ENCODE measurements at places on chromosomes 1 and 21. TPM values are rescaled to one million over a fixed set of nuclear protein-coding genes. Genes with fewer than 3 reads are reported as not detected.
A peak's percentile ranks its signal among the peaks of the same experiment; 100 is the strongest.

CR1L gene
- not detected for polyA plus RNA-seq

SFN gene
- 0.14 TPM for polyA plus RNA-seq

SPRR1B gene
- polyA plus RNA-seq, result not detected

LCE2A gene
- polyA plus RNA-seq, result not detected

NR1I3 gene
- polyA plus RNA-seq, result not detected

- no peaks in the 10 kb centered on the region for H3K36me3 ChIP-seq
- DNase-seq, result peak; percentile 66
- H3K4me3 ChIP-seq, result peak overlapping the region; percentile 40
- peaks cover 18% of the 10 kb centered on the region for H3K4me1 ChIP-seq
Observed at GRCh38 chr1:243473227-243474135, 217.6 kb downstream of the SDCCAG8 start.

DNA sequence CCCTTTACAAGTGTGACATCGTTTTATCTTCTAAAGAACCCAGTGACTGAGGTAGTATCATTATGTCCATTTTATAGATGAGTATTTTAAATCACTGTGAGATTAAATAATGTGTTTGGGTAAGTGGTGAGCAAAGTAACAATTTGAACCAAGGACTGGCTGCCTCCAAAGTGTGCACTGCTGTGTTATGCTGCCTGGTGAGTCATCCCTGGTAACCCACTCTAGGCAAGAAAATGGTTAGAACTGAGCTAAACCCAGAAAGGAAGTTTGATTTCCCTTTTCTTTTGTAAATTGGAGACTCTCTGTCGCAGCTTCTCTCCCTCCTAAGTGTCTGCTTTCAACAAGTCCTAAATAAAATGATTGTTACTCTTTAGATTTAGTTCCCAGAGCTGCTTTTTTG, 342.8 kb upstream of the KAZN start:
- H3K27me3 ChIP-seq, result no peaks in the 10 kb centered on the region
- no peaks in the 10 kb centered on the region for H3K4me1 ChIP-seq
- H3K36me3 ChIP-seq, result no peaks in the 10 kb centered on the region
- no peak for DNase-seq
- no peak overlapping the region for H3K4me3 ChIP-seq

GRCh38 chr21:22710721-22711120, 1712.5 kb downstream of the NCAM2 start:
- no peak overlapping the region for H3K4me3 ChIP-seq
- no peaks in the 10 kb centered on the region for H3K27me3 ChIP-seq
- DNase-seq, result peak; percentile 90
- H3K4me1 ChIP-seq, result peaks cover 30% of the 10 kb centered on the region

DNA sequence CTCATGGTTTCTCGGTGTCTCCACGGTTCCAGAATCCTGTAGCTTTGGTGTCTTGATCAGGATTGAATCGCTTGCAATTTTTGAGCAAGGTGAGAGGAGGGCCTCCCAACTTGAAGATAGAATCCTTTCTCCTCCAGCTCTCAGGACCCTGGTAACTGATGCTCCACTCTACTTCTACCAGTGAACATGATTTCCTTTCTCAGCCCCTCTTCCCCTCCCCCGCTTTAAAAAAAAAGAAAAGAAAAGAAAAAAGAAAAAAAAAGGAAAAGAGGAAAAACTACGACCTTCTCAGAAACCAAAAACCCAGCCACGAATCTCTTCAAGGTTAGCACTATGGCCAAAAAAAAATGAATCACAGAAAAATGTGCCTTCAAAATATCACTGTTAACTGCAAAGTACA, 1.2 kb downstream of the ARHGEF11 start:
- no peak for DNase-seq
- H3K27me3 ChIP-seq, result no peaks in the 10 kb centered on the region
- H3K27ac ChIP-seq, result no peak overlapping the region
- no peaks in the 10 kb centered on the region for H3K36me3 ChIP-seq
- peaks cover 35% of the 10 kb centered on the region for H3K4me1 ChIP-seq
- H3K4me3 ChIP-seq, result peak overlapping the region; percentile 59

- H3K4me1 ChIP-seq, result no peaks in the 10 kb centered on the region
- H3K36me3 ChIP-seq, result no peaks in the 10 kb centered on the region
- DNase-seq, result no peak
- no peaks in the 10 kb centered on the region for H3K27me3 ChIP-seq
- H3K27ac ChIP-seq, result no peak overlapping the region
Observed at GRCh38 chr1:41762777-41763176, 155.9 kb downstream of the HIVEP3 start.

- H3K27me3 ChIP-seq, result no peaks in the 10 kb centered on the region
- H3K36me3 ChIP-seq, result no peaks in the 10 kb centered on the region
- peaks cover 5% of the 10 kb centered on the region for H3K4me1 ChIP-seq
- H3K27ac ChIP-seq, result no peak overlapping the region
- H3K4me3 ChIP-seq, result no peak overlapping the region
Observed at GRCh38 chr1:232621050-232621449, 8.9 kb downstream of the SIPA1L2 start.

GRCh38 chr1:116933606-116934515, 24.1 kb downstream of the PTGFRN start:
- no peaks in the 10 kb centered on the region for H3K27me3 ChIP-seq
- H3K4me3 ChIP-seq, result no peak overlapping the region
- no peak overlapping the region for H3K27ac ChIP-seq
- H3K4me1 ChIP-seq, result no peaks in the 10 kb centered on the region

- H3K27ac ChIP-seq, result no peak overlapping the region
- H3K4me3 ChIP-seq, result no peak overlapping the region
- H3K36me3 ChIP-seq, result no peaks in the 10 kb centered on the region
- no peaks in the 10 kb centered on the region for H3K4me1 ChIP-seq
Observed at GRCh38 chr21:42745511-42746239, 92.3 kb downstream of the PDE9A start.

GRCh38 chr21:38307771-38308531, 51.2 kb downstream of the KCNJ15 start:
- no peak overlapping the region for H3K27ac ChIP-seq
- no peaks in the 10 kb centered on the region for H3K36me3 ChIP-seq
- peaks cover 25% of the 10 kb centered on the region for H3K4me1 ChIP-seq
- H3K4me3 ChIP-seq, result no peak overlapping the region
- DNase-seq, result no peak

DNA sequence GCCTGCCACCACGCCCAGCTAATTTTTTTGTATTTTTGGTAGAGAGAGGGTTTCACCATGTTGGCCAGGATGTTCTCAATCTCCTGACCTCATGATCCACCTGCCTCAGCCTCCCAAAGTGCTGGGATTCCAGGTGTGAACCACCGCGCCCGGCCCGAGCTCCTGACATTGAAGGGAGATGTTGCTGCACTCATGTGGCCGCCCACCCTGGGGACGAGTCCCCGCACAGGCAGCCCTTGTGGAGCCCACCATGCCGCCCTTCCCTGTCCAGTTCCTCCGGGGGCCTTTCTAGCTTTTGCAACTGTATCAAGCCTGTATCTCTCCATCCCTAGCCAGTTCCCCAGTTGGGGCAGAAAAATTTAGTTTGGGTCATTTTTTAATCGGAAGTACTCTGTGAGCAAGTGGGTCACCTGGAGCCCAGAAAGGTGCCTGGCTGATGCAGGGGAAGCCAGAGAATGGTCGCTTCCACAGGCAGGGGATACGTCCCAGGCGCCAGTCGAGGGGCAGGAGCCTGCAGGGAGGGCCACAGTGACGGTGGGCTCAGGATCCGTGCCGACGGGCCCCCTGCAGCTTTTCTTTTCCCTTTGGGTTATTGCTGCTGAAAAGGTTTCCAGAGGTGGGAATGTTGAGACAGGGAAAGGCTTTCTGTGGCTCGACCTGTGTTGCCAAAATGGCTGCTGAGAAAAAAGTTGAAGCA, 20.4 kb downstream of the PCNT start:
- no peak for DNase-seq
- H3K4me1 ChIP-seq, result no peaks in the 10 kb centered on the region
- H3K27ac ChIP-seq, result no peak overlapping the region

- DNase-seq, result no peak
- H3K4me1 ChIP-seq, result peaks cover 29% of the 10 kb centered on the region
- no peaks in the 10 kb centered on the region for H3K36me3 ChIP-seq
- no peak overlapping the region for H3K27ac ChIP-seq
- no peaks in the 10 kb centered on the region for H3K27me3 ChIP-seq
Observed at GRCh38 chr1:51960262-51960661, 30.2 kb downstream of the RAB3B start.

- H3K27ac ChIP-seq, result peak within 1 kb of the TSS; percentile 62
- H3K27me3 ChIP-seq, result no peaks in the 10 kb centered on the region
- peak; percentile 86 for DNase-seq
- peaks cover 10% of the 10 kb centered on the region for H3K36me3 ChIP-seq
- H3K4me1 ChIP-seq, result peaks cover 19% of the 10 kb centered on the region
Observed at GRCh38 chr1:153985941-153986761, at the start of gene RAB13. Gene RAB13 (minus strand): TSS chr1:153986339. CDS start chr1:153986236, 103 bp downstream.

- no peaks in the 10 kb centered on the region for H3K4me1 ChIP-seq
- no peaks in the 10 kb centered on the region for H3K27me3 ChIP-seq
- H3K36me3 ChIP-seq, result no peaks in the 10 kb centered on the region
- no peak overlapping the region for H3K4me3 ChIP-seq
Observed at GRCh38 chr1:72524021-72524420, 241.7 kb upstream of the NEGR1 start.

GRCh38 chr21:36330904-36331303, 10.9 kb downstream of the MORC3 start:
- no peaks in the 10 kb centered on the region for H3K27me3 ChIP-seq
- H3K27ac ChIP-seq, result no peak overlapping the region
- H3K4me1 ChIP-seq, result peaks cover 20% of the 10 kb centered on the region
- H3K4me3 ChIP-seq, result no peak overlapping the region
- H3K36me3 ChIP-seq, result peaks cover 4% of the 10 kb centered on the region

GRCh38 chr1:68544651-68545050, 47.8 kb upstream of the DEPDC1 start:
- H3K4me3 ChIP-seq, result no peak overlapping the region
- DNase-seq, result no peak
- H3K36me3 ChIP-seq, result no peaks in the 10 kb centered on the region
- H3K27me3 ChIP-seq, result no peaks in the 10 kb centered on the region
- peaks cover 4% of the 10 kb centered on the region for H3K4me1 ChIP-seq

- no peak overlapping the region for H3K27ac ChIP-seq
- H3K27me3 ChIP-seq, result no peaks in the 10 kb centered on the region
- H3K4me1 ChIP-seq, result peaks cover 5% of the 10 kb centered on the region
- peak; percentile 83 for DNase-seq
- H3K4me3 ChIP-seq, result no peak overlapping the region
- no peaks in the 10 kb centered on the region for H3K36me3 ChIP-seq
Observed at GRCh38 chr1:232377494-232377770, 252.5 kb downstream of the SIPA1L2 start.

DNA sequence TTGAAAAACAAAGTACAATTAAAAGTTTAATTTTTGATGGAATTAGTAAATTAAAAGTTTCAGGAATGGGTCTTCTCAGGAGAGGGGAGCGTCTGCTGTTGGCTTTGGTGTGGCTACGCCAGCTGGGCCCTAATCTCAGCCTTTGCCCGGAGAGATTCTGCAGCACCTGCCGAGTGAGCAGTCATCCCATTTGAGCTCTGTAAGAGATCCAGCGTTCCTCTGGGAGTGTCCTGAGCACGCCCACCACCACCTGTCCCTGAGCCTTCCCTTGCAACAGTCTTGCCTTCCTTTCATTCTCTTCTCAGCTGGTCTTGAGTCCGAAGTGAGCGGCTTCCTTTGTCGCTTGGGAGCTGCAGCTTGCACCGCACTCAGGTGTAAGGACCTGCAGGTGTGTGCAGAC, 263.1 kb downstream of the CAMTA1 start:
- H3K27me3 ChIP-seq, result no peaks in the 10 kb centered on the region
- no peak for DNase-seq
- H3K4me3 ChIP-seq, result no peak overlapping the region
- H3K36me3 ChIP-seq, result no peaks in the 10 kb centered on the region

DNA sequence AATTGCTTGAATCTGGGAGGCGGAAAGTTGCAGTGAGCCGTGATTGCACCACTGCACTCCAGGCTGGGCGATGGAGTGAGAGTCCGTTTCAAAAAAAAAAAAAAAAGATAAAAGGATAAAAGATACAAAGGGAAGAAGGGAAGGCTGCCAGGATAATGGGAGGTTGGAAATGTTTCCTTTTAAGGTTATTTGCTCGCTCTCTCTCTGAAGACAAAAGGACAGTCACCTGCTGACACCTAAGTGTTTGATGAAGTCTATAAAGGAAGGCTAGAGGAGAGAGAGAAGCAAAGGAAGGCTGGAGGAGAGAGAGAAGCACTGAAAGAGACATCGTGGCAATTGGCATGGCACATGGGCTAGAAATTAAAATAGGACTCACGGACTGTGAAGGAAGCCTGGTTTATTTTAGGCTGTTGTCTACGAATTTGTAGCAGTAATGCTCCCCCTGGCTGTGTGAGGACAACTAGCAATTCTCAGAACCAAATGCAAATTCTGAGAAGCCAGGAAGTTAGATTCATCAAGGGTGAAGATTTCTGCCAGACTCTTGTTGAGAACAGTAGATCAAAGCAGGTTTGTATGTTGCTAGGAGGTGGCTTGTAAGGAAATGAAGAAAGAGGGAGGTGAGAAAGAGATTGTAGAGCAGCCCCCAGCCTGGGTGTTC, 154.2 kb downstream of the ZP4 start:
- no peak overlapping the region for H3K27ac ChIP-seq
- no peaks in the 10 kb centered on the region for H3K4me1 ChIP-seq
- H3K4me3 ChIP-seq, result no peak overlapping the region
- DNase-seq, result no peak
- no peaks in the 10 kb centered on the region for H3K36me3 ChIP-seq

DNA sequence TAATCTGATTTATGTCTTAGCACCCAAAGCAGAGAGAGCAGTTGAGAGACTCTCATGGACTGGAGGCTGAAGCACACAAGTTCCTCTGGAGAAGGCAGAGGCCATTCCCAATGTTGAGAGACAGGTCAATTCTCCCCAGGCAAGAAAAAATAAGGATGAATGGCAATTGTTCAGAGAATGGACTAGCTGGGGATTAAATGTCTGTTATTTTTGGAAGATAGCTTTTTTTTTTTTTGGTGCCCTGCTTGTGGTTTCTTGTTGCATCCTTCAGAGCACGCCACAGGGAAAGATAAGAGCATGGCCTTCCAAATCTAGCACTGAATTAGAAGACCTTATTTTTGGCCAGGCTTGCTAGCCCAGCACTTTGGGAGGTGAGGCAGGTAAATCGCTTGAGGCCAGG, 65.6 kb upstream of the ERRFI1 start:
- H3K4me3 ChIP-seq, result no peak overlapping the region
- no peaks in the 10 kb centered on the region for H3K36me3 ChIP-seq
- no peaks in the 10 kb centered on the region for H3K27me3 ChIP-seq
- H3K27ac ChIP-seq, result no peak overlapping the region
- no peak for DNase-seq

DNA sequence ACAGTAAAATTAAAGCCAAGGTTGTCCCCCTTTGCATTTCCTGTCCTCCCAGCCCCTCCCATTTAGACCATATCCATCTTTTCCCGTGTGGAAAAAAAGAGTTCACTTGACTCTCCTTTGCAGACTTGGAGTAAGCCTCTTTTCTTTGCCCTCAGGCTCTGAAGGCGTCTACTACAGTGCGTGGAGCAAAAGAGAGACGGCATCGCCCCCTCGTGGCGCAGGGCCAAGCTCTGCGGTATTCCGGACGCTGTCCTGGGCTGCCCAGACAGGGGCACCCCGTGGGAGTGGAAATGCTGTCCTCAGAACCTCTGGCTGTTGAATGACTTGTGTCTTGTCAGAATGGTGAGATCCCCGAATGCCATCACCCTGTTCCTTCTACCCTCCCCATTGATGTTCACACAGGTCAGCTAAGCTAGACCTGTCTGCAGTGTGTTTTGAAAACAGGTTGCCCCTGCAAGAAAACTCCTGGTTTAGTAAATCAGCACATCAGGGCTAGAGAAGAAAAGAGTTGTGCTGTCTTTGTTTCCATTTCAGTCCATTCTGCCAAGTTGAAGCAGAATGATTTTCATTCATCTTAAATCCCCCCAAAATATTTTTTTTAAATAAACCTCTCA, 12.3 kb upstream of the GJA8 start:
- no peak overlapping the region for H3K4me3 ChIP-seq
- peak; percentile 78 for DNase-seq
- H3K27me3 ChIP-seq, result no peaks in the 10 kb centered on the region
- H3K27ac ChIP-seq, result no peak overlapping the region
- no peaks in the 10 kb centered on the region for H3K36me3 ChIP-seq
